ENCODE measurements at places on chromosomes 3 and 15.

DNA sequence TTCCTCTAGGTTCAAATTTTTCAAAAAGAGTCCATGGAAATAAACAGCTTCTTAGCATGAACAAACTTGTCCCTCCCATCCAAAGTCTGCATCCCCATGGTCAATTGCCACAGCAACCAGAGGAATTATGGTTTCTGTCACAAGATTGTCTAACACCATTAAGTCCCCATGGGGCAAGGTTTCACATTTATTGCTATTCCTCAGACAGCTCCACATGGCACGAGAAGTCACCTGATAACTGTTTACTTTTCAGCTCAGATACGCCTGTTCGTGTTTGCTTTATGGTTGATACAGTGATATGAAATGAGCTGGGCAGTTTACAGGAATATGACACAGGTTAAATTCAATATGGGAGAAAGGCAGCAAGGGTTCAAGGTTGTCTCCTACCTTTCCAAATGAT is 37.9 kb upstream of the MUC13 start:
- no peak for DNase-seq

DNA sequence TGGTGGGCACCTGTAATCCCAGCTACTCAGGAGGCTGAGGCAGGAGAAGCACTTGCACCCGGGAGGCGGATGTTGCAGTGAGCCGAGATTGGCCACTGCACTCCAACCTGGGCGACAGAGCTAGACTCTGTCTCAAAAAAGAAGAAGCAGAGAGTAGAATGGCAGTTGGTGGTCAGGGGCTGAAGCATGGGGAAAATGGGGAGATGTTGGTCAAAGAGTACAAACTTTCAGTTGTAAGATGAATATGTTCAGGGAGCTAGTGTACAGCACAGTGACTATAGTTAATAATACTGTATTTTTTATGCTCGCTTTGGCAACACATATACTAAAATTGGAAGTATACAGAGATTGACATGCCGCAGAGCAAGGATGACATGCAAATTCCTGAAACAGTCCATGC is 41.5 kb downstream of the PCNP start:
- DNase-seq = no peak

GRCh38 chr3:17432236-17432635 is 310.2 kb downstream of the TBC1D5 start:
- DNase-seq = no peak

DNA sequence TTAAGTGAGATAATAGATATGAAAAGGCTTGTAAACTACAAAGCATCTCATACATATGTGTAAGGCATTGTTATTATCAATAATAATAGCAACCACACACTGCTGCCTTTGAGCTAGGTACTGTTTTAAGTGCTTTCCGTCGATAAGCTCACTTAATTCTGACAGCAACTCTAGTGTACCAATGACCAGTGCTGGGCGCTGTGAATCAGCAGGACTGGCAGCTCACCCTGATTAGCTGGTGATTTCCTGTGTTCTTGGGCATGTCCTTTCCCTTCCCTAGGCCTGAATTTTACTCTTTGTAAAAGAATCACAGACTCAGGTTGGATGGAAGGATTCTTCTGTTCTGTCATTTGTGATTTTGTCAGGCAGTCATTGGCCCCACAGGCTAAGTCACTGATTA is 215.6 kb downstream of the LPP start:
- no peak for DNase-seq

GRCh38 chr3:5874931-5875341 is 687.4 kb downstream of the EDEM1 start:
- no peak for DNase-seq

DNA sequence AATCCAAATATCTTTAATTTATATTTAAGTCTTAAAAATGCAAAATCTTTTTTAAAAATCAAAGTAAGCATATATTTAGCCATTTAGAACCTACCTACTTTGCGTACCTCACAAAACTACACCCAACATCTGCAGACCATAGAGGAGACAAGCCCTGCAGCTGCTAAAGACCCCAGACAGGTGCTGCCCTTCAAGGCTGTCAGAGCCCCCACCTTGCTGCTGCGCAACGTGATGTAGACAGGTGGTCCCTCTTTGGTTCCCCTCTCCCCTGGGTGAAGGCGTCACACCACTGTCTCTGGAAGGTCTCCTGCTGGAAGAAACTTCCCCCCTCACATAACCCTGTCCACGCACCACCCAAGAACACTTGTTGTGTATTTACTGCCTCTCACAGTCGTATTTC is 204.5 kb downstream of the ARRDC4 start:
- no peak for DNase-seq

DNA sequence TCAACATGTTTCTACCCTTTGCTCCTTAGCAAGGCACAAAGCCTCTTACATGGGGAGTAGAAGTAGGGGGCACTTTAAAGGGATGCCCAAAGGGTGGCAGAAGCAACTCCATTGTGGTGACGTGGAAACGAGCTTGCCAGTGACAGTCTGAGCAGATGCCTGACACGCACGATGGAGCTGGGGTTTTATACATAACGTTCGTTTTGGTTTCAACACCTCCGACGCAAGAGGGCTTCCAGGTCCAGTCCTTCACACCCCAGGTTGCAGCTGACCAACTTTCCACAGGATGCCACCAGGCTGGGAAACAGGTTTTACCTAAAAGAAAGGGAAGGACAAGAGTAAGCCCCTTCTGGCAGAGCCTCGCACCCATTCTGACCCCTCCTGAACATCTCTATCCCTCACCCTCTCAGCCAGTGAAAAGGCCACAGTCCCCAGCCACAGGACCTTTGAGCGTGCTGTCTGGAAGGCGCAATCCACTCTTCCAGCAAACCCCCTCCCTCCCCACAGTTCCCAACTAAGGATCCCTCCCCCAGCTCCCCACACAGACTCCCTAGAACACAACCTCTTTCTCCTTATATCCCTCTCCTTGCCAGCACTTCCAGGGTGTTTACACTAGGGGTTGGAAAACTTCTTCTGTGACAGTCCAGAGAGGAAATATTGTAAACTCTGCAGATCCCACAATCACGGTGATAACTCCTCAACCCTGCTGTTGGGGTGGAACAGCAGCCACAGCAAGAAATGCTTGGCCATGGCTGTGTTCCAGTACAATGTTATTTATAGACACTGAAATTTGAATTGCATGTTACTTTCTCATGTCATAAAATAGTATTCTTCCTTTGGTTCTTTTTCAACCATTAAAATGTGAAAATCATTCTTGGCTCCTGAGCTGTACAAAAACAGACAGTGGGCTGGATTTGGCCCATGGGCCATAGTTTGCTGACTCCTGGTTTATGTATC is 36.2 kb downstream of the FAM174B start:
- no peak for DNase-seq

DNA sequence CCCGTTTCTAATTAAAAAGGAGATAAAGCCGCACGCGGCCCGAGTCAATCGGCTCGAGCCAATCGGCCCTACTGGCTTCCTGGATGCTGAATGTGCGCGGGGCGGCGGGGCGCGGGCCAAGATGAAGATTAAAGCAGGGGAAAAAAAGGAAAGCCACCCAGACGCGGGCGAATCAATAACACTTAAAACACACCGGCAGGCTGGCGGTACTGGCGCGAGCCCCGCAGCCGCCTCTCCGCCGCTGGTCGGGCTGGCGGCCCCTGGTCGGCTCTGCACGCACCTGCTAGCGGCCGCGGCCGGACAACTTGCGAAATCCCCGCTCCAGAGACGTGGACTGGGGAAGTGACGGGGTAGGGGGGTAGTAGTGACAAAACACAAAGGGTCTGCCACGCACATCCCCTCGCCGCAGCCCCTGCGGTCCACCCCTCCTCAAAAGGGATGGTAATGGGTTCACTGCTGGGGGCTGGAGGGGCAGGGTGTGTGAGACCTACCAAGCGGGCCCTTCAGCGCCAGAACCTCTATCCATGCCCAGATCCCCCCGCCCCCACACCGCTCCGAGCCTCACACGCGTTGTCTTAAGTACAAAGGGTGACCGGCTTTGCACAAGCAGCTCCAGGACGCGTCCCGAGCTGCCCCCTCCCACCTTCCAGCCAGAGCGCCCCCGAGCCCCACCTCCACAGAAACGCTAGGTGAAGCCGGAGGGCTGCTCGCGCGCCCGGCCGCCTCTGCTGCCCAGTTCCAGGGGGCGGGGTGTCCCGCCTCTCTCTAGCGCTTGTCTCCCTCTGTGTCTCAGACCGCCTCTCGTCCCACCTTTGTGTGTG is 1.4 kb downstream of the WNT7A start:
- DNase-seq = no peak

GRCh38 chr3:188397766-188398705 is 244.1 kb downstream of the LPP start:
- DNase-seq = no peak

GRCh38 chr3:13890377-13891016 is 10.6 kb upstream of the WNT7A start:
- DNase-seq = no peak

- DNase-seq = no peak
Measured at GRCh38 chr3:17030438-17030837, 145.7 kb downstream of the PLCL2 start.

DNA sequence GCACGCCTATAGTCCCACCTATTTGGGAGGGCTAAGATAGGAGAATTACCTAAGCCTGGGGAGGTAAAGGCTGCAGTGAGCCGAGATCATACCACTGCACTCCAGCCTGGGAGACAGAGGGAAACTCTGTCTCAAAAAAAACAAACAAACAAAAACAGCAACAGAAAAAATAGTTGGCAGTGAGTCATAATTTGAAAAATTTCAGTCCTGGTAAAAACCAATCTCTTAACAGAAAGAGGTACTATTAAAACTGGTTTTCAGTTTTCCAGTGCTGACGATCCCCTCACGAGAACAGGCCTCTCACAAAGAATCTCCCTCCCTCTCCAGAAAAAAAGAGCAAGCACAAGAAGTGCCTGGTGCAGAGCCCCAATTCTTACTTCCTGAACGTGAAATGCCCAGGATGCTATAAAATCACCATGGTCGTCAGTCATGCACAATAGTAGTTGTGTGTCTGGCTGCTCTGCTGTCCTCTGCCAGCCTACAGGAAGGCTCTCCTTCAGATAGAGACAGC is 22.8 kb upstream of the MAP4 start:
- no peak for DNase-seq

- no peak for DNase-seq
Measured at GRCh38 chr3:37743974-37744373, 117.7 kb upstream of the CTDSPL start.

DNA sequence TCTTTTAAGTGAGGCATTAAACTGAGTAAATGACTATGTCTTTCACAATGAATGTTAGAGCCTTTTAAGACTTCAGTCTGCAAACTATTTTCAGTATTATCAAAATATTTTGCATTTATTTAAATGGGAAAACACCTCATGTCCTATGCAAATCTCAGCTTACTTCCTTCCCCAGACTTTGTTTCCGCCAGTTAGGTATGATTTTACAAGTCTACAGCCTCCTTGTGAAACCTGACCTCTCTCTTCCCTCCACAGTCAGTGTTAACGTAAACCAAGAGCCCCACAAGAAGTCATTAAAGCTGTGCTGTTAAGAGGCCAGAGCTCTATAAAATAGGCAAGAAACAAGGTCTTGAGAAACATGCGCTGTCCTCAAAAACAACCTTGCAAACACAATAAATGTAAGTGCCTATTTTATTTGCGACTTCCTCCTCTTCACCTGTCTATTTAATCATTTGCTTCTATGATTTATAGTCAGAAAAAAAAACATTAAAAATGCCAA is 48.3 kb downstream of the PRTG start:
- no peak for DNase-seq

- no peak for DNase-seq
Measured at GRCh38 chr15:99453637-99454030, 112.2 kb upstream of the MEF2A start.

All from inflammatory macrophage treated with lipopolysaccharide for 1 hour (primary cell).